Vein endothelial cell (primary cell): ENCODE measurements at places on chromosomes 1 and 21. TPM values are rescaled to one million over a fixed set of nuclear protein-coding genes. Genes with fewer than 3 reads are reported as not detected.

BEST4 gene
- total RNA-seq: 0.33 TPM in 1 of 2 replicates, not detected in the other

OR2T2 gene
- not detected in 2 replicates for total RNA-seq

S100A14 gene
- total RNA-seq: not detected in 2 replicates

FMN2 gene
- total RNA-seq: under 0.01 and 0.19 TPM in 2 replicates

FMO2 gene
- total RNA-seq: under 0.01 TPM in 1 of 2 replicates, not detected in the other

VHLL gene
- total RNA-seq: 0.33 TPM in 1 of 2 replicates, not detected in the other

KIF26B gene
- total RNA-seq: 0.65 and 0.67 TPM in 2 replicates

MTMR11 gene
- 3.4 and 7.5 TPM in 2 replicates for total RNA-seq

TRIM58 gene
- 0.19 and 0.33 TPM in 2 replicates for total RNA-seq

DNAH14 gene
- 6.5 and 13.9 TPM in 2 replicates for total RNA-seq

MAP3K7CL gene
- 5.2 and 6.7 TPM in 2 replicates for total RNA-seq

RORC gene
- not detected in 2 replicates for total RNA-seq

TTLL10 gene
- not detected in 2 replicates for total RNA-seq

RPAP2 gene
- 5.6 and 16.4 TPM in 2 replicates for total RNA-seq

KCNQ4 gene
- not detected in 2 replicates for total RNA-seq

SFN gene
- total RNA-seq: 0.10 TPM in 1 of 2 replicates, not detected in the other

POU2F1 gene
- 10.5 and 13.7 TPM in 2 replicates for total RNA-seq

SPRR2G gene
- not detected in 2 replicates for total RNA-seq

OR2M3 gene
- total RNA-seq: not detected in 2 replicates

ZNF695 gene
- 0.98 and 3.0 TPM in 2 replicates for total RNA-seq
